GM12878 (cell line): ENCODE measurements at places on chromosomes 5 and 9. TPM values are rescaled to one million over a fixed set of nuclear protein-coding genes. Genes with fewer than 3 reads are reported as not detected.
A peak's percentile ranks its signal among the peaks of the same experiment; 100 is the strongest.

GRCh38 chr9:504921-505740 is 290.5 kb downstream of the DOCK8 start:
- no peak for DNase-seq

- DNase-seq = no peak
Measured at GRCh38 chr5:166356096-166356495, 1935.3 kb upstream of the WWC1 start.

DNA sequence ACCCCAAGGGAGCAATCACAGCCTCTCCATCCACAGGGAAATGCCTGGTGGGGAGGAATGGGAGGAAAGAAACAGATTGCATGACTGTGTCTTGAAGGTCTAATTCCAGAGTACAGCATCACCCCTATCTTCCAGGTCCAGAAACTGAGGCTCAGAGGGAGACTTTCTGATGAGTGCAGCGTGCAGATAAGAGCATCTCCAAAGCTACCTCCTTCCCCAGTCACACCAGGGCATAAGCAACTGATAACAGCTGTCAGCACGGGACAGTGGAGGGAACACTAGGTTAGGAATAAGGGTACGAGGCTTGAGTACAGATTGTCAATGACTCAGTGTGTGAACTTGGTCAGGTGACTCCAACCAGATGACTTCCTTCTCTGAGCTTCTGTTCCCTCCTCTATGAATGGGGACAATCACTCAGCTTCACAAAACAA is 126.9 kb downstream of the KCNIP1 start:
- no peak for DNase-seq

DNA sequence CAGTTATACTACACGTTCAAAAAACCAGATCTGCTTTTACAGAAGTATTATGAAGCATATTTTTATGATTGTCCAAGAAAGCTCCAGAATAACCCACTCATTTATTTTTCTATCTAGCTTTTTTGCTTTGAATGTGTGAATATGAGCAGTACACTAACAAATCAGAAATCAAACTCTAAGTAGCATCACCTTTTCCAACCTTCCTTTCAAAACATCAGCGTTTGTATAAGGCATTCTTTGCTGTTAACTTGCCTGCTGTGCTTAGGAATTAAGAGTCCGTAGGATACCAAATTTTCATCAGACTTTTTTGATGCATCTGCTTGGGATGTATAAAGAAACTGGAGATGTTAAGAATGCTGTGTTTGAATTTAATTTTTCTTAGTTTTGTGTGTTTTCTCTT is 3.8 kb downstream of the TLE4 start:
- DNase-seq = no peak

GRCh38 chr5:174583071-174583470 is 141.3 kb upstream of the MSX2 start:
- DNase-seq = no peak

DNA sequence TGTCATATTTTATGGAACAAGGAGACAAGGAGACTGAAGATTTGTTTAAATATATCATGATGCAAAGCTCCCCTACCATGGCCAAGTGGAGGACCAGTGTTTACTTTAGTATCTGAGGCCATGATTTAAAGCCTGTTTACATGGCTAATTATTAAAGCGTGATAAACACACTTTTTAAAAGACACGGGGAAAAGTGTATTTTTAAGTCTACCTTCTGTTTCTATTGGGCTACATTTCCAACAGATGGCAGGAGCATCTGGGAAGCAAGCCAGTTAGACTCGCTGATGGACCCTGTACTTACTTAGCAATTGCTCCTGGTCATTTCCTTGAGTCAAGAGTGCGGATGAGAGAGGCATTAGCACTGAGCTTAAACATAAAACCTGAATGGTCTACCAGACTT is 480.3 kb upstream of the SEMA6A start:
- no peak for DNase-seq

DNA sequence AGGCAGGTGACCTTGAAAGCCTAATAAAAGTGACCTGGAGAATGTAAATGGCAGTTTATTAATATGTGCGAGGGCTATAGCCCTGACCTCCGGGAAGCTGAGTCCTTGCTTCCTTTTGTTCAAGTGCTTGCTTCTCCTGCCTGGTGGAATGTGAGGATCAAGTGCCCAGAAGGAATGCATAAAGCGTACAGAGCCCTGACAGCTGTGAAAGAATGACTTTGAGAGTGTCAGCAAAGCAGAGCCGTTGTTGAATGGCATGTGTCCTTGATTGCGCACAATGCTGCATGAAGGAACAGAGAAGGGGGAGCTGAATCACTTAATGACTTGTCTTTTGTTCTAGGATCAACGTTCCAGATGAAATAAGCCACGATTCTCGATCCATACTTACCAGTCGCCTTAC is 133.0 kb downstream of the SLF1 start:
- DNase-seq = no peak

GRCh38 chr5:140870221-140871201 is 1.8 kb downstream of the PCDHA11 start:
- no peak for DNase-seq

DNA sequence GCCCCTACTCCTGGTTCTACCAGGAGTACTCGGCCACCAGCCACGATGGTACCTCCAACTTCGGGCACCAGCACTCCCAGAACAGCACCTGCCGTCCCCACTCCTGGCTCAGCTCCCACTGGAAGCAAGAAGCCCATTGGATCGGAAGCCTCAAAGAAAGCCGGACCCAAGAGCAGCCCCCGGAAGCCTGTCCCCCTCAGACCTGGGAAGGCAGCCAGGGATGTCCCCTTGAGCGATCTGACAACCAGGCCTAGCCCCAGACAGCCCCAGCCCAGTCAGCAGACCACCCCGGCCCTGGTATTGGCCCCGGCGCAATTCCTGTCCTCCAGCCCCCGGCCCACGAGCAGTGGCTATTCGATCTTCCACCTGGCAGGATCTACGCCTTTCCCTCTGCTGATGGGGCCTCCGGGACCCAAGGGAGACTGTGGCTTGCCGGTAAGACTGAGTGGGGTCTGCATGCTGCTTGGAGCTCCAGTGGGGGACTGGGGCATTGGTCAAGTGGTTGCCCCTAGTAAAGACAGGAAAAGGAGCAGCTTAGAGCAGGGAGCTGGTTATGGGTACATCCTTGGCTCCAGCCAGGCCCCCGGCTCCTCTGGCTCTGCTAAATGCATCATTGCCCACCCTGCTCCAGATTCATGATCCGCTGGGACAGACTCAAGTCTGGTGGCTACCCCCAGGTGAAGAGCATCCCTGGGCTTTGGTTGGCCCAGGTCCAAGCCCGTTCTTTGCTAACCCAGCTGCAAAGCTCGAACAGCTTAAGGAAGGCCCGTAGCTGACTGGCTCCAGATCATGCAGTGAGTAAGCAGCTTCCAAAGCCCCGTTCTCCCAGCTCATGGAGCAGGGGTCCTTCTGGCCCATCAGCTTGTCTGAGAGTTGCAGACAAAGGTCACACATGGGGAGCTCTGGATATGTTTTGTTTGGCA is 14.0 kb downstream of the COL27A1 start:
- no peak for DNase-seq

DNA sequence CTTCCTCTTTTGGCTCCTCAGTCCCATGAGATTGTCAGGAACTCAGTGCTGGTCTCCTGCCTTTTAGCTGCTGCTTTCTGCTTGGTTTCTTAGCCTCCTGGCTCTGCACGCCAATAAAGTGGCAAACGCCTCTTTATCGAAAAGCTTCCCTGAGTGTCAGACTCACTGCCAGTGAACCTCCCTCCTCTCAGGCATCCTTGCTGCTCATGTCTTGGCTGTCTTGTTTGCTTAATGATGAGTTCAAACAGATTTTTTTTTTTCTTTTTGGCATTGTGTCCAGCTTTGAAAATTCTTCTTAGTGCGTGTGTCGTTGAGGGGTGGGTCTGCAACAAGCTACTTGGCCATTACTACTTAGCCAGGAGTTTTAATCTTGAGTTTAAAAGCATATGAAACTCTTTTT is 14.9 kb downstream of the RASGRF2 start:
- DNase-seq = no peak

- DNase-seq = no peak
Measured at GRCh38 chr5:821504-821903, 29.3 kb downstream of the ZDHHC11 start.

DNA sequence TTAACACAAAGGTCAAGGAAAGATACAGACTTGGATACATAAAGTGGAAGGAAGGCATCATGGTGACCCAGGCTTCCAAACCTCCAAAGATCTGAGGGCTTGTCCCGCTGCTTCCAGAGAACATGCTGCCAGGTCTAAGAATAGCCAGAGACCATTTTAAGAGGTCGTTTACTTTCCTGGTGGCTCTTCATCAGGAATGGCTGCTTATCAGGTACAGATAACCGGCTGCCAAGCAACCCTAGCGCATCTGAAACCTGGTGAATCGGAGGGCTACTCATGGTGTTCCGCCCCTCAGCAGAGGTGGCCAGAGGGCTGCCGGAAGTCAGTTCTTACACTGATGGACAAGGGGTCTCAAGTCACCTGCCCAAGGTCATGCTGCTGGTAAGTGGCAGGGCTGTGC is 251.3 kb upstream of the DAP start:
- DNase-seq = no peak

DNA sequence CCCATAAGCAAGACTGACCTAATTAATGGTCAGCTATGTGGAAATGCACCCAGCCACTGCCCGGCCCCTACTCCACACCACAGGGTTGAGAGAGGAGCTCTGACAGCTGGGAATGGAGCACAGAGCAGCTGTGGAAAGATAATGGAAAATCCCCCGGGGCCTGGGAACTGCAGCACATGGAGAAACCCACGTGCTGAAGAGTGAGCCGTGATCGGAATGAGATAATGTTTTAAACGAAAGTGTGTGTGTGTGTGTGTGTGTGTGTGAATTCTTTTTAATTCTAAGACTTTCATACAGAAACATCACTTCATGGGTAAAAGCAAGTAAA is 13.1 kb upstream of the SLC12A7 start:
- DNase-seq = no peak

DNA sequence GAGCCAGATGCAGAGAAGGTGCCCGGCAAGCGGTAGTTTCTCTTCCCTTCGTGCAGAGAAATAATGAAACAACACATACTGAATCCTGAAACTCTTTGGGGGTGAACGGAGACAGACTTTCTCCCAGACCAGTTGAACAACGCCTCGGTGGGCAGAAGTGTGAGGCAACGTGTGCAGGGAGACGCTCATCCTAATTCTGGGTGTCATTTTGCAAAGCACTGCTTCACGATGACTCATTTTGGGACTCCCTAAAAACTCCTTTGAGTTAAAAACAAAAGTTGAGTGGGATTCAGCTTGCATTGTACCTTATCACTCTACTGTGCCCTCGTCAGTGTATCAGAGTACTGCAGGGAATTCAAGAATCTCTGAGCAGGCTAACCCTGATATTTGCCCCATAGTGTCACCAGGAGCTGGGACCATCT is 3.5 kb upstream of the NEK6 start:
- peak; percentile 96 for DNase-seq

- DNase-seq = no peak
Measured at GRCh38 chr5:1662559-1663085, 137.0 kb downstream of the MRPL36 start.

DNA sequence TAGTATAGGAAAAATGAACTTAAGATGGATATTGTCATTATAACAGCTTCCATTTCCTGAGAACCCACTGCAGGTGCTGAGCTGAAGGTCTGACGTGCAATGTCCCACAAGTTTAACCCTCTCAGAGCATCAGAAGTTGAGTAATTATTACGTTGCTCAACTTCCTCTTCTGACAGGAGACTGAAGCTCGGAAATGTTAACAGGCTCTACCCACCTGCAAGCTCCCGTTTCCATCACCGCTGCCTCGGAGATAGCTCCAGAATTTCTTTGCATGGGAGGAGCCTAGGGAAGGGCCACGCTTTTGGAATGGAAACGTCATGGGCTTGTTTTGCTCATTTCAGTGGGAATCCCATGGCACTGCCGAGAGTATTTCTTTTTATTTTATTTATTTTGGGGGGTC is 1.0 kb upstream of the NTMT1 start:
- DNase-seq = no peak

GRCh38 chr9:104386425-104387069 is 117.5 kb upstream of the OR13F1 start:
- no peak for DNase-seq

DNA sequence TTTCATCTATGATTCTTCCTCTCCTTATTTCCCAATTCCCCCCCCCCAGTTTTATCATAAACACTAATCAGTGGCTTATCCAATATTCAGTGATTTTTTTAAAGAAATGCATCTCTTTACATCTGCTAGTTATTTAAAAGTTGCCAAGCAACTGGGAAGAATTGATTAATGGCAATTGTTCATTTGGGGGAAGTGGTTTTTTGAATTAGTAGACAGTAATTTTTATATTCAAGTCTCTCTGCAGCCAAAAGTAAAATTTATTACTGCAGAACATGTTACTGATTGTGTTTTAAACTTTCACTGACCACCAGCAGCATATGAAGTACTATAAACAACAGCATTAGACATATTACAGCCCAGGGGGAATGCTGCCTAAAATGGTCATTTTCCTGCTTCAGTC is 308.8 kb upstream of the NREP start:
- DNase-seq = no peak

DNA sequence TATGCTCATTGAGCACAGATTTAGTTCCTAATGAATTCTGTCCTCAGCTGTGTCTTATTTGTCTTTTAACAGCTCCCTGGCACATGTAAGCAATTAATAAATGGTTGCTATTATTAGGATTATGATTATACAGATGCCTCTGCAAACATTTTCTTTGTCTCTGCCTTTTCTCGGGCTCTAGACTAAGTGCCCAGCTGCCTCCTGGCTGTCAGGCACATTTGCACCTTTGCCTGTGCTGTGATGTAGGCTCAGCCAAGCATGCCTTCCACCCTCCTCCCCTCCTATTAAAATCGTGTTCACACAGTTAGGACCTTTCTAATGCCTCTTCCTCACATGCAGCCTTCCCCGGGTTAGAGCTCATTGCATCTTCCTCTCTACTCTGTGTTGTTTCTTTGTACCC is 25.7 kb downstream of the NPR3 start:
- no peak for DNase-seq

DNA sequence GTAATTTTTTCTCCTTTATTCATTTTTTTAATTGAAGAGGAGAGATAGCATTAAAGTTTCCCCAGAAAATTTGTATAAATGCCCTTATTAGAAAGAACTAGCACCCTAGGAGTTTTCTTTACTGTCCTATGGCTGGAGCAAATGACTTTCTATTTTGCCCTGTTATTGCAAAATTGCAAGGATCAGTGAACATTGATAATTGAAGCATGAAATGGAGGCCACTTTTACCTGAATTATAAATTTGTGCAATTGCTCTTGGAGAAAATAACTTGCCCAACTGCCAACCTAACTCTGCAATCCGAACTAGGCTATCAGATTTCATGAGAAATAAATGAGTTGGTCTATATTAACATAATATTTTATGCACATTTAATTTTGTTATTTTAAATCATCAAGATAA is 111.9 kb downstream of the MTRR start:
- DNase-seq = no peak

The SPINK7 gene
- not detected in 2 replicates for total RNA-seq

The SLC6A18 gene
- not detected in 2 replicates for total RNA-seq

The NDST1 gene
- 47.9 and 53.5 TPM in 2 replicates for total RNA-seq

The ALDH1A1 gene
- total RNA-seq = 0.21 and 0.54 TPM in 2 replicates

The SPINK6 gene
- total RNA-seq = not detected in 2 replicates

The MARCHF11 gene
- total RNA-seq = not detected in 2 replicates

The RAI14 gene
- 2.5 and 3.3 TPM in 2 replicates for total RNA-seq

The TSLP gene
- total RNA-seq = not detected in 2 replicates
